ENCODE measurements at places on chromosomes 3 and 15.
A peak's percentile ranks its signal among the peaks of the same experiment; 100 is the strongest.

- DNase-seq: no peak
Observed at GRCh38 chr15:38945551-38946298, 381.1 kb upstream of the RASGRP1 start.

GRCh38 chr15:66946578-66947164 lies 118.7 kb upstream of the SMAD3 start:
- DNase-seq: peak; percentile 23

GRCh38 chr3:11482021-11482420 lies 161.7 kb downstream of the VGLL4 start:
- peak; percentile 39 for DNase-seq

DNA sequence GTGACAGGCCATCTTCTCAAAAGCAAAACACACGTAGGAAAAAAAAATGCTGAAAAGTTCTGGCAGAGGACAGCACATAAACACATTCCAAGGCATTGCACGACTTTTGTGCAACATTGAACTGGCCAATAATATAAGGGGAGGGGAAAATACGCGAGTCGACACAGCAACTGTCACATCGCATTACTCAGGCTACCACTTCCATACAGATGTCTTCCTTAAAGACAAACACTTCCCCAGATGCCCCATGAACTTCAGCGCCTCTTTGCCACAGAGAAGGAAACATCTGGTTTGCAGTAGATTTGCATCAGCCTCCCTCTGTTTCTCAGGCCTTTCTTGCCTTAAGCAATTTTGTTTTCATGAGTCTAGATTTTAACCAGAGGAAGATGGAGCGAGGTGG lies 144.4 kb upstream of the IGF1R start:
- no peak for DNase-seq

GRCh38 chr3:44993471-44994205 lies 17.6 kb downstream of the EXOSC7 start:
- DNase-seq: no peak

- DNase-seq: no peak
Observed at GRCh38 chr3:179421500-179421899, 29.8 kb downstream of the GNB4 start.

DNA sequence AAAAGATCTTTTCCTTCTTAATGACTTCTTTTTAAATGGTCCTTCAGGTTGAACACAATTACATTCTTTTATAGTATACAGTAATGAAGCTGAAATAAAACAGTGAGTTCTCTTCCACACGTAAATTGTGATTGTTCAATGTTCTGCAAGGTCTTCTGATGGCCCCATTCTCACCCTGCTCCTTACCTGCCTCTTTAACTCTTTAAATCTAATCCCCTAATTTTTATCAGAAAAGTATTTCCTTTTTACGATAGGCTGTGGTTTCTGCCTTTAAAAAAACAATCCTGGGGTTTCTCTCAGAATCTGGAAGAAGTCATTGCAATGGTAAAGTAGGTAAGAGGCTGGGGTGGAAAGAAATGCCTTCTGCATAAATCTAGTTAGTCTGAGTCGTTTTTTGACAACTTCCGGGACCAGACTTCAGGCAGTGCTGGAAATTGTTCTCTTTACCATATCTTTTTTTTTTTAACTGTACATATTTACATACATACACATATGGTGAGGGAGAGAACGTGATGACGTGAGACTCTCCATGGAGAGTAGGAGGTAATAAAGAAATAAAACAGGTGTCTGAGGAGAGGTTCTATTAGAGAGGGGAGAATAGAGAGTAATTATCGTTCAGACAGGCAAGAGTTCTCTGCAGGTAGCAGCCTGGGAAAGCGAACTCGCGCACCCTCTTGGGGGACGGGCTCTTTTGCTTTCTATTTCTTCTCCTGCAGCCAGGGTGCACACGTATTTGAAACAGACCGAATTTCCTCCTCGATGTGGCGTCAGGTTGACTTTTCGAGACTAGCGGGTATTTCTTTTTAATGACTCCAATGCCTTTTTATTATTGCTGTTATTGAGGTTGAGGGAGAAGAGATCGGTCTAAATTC lies at the start of gene SIDT1:
Gene SIDT1, plus strand, starts transcription at position 730 of the 872 bp plus-strand sequence. CDS start 467 bp downstream, outside the sequence.
- DNase-seq: peak; percentile 55

- DNase-seq: no peak
Observed at GRCh38 chr15:72182244-72182643, 15.3 kb downstream of the GRAMD2A start.

GRCh38 chr3:94359996-94360395 lies 297.1 kb downstream of the NSUN3 start:
- no peak for DNase-seq

GRCh38 chr15:83959477-83959876 lies 276.1 kb upstream of the GOLGA6L4 start:
- no peak for DNase-seq

DNA sequence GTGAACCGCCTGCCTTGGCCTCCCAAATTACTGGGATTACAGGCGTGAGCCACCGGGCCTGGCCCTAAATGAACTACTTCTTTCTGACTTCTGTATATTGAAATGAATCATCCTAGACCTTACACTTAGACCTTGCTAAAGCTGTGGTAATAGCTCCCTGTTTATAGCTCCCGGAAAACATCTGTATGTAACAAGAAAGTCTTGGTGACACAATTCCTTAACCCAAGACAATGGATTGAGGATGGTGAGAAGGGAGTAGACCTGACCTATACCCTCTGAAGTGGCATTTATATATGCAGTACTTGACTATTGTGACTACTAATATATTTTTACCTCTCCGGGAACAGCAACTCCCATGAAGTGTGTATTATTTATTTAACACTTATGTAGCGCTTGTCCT lies 48.0 kb upstream of the TBL1XR1 start:
- no peak for DNase-seq

DNA sequence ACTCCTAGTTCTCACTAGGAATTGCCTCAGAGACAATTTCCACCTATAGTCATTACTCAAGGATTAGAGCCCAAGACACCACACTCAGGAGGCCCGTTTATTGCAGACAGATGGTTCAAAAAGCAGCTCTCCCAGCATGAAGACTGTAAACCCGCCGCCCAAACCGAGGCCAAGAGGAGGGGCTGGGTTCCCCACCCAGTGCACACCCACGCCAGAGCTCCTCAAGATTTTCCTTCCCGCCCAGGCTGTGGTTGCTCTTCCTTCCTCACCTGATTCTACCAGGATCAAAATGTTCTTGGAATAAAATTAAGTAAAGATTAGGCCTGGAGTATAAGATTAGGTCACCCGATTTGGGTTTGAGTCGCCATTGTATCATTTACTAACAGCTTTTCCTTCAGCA lies 364.4 kb downstream of the MECOM start:
- no peak for DNase-seq

DNA sequence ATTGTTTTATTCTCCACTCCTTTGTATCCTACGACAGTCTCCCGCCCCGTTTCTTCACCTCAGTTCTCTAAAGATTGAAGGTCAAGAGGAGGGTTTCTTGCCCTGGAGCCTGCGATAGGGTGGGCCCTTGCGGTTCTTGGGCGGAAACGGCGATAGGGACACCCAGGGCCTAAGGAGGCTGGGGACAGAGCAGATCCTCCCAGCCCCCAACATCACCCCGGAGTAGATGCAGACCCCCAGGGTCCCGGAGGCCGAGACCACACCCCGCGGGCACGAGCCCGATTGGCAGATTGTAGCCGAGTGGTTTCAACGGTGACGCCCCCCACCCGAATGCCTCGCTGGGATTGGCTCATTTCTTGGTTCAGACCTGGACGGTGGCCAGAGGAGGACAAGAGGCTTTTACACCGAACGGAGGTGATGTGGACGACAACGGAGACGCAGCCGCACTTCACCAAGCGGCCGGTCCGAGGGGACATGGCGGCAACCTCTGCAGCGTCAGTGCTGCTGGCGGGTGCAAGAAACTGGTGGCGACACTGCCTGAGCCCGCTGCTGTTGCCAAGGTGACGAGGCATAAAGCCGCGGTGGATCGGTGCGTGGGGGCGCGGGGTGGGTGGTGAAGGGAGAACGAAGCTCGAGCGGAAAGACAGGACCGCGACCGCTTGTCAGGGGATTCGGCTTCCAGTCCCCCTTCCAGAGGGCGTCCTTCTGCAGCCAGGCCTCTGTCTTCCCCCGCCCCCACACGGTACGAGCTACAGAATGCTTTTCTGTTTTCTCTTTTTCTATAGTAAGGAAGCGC lies 19.0 kb upstream of the MCF2L2 start:
- DNase-seq: peak; percentile 97

GRCh38 chr3:167409611-167410010 lies 29.5 kb upstream of the ZBBX start:
- DNase-seq: no peak

DNA sequence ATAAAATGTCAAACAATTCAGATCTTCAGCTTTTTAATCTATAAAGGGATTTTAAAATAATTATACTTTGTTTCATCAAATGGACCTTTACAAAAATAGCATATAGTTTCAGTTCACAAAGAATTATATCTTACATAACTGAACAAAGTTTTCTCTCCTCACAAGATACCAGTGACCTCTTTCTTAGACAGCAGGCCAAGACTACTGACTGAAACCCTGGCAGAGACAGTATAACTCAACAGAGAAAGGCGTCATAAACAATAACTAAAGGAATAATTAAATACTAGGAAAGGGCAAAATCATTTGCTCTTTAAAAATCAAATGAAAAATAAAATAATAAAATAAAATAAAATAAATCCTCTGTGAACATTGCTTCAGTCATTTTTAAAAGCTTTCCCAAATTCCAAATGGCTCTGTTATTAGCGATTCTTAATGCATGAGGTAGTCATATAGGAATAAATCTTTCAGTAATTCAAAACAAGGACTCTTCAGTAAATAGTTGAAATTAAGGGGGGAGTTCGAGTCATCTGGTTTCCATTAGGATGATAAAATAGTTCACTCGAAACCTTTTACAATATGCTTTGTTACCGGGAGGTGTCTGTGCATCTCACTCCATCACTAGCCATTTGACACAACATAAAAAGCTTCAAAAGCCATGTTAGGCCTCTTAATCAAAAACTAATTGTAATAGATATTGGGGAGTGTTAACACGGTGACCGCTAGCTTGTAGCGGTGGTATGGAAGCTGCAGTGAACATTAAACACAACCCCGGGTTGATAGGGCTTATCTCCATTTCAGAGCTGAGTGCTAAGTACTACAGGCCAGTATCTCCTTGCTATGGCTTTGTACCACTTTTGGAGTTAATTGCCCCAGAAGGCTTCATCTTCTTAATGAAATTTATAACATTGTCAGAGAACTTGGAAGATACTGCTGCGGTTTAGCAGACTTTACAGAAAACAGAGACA lies 142.9 kb upstream of the NR2F2 start:
- DNase-seq: no peak

GRCh38 chr3:60431599-60431958 lies 819.7 kb downstream of the FHIT start:
- no peak for DNase-seq

- DNase-seq: no peak
Observed at GRCh38 chr3:99298661-99299060, 339.7 kb upstream of the COL8A1 start.

DNA sequence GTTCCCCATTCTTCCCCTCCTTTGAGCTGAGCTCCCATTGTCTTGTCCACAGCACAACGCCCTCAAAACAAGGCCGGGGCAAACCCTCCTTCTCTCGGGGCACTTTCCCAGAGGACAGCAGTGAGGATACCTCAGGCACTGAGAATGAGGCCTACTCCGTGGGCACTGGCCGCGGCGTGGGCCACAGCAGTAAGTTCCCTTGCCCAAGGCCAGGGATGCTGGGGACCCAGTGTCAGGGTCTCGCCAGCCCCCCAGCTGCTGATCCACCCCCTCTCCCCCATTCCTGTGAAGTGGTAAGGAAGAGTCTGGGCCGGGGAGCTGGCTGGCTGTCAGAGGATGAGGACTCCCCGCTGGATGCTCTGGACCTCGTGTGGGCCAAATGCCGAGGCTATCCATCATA lies 4.2 kb upstream of the OGG1 start:
- no peak for DNase-seq

DNA sequence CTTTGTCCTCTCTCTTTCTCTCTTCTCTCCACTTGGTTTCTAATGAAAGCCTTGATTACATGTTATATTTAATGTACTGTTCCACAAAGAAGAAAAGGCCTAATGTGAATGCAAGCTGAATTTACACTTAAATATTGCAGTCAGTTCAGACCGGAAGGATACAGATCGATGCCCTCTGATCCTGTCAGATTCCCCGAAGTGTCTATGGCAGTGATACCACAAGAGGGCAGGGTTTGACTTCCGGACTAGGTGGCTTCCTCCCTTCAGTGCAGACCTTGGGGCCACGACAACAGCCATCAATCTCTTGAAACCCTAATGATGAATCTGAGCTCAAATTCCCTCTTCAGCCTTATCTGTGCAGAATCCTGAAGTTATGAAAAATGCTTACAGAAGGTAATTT lies 29.5 kb downstream of the AGTR1 start:
- no peak for DNase-seq

DNA sequence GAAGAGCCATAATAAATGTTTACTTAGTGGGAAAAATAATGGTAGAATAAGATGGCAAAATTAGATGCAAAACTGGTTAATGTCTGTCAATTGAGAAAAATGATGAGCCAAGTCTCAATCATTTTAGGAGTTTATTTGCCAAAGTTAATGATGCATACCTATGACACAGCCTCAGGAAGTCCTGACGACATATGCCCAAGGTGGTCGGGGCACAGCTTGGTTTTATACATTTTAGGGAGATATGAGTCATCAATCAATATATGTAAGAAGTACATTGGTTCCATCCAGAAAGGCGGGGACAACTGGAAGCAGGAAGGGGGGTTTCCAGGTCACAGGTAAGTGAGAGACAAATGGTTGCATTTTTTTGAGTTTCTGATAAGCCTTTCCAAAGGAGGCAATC lies 31.5 kb downstream of the CLEC3B start:
- DNase-seq: no peak

GRCh38 chr3:24936574-24936973 lies 441.9 kb upstream of the THRB start:
- no peak for DNase-seq

GRCh38 chr3:5735896-5736295 lies 548.4 kb downstream of the EDEM1 start:
- DNase-seq: no peak

- no peak for DNase-seq
Observed at GRCh38 chr15:100663086-100663914, 60.9 kb downstream of the ASB7 start.

GRCh38 chr3:15439476-15439875 lies 12.1 kb downstream of the EAF1 start:
- DNase-seq: no peak

- peak; percentile 3 for DNase-seq
Observed at GRCh38 chr3:12135029-12135657, 23.6 kb downstream of the TIMP4 start.

DNA sequence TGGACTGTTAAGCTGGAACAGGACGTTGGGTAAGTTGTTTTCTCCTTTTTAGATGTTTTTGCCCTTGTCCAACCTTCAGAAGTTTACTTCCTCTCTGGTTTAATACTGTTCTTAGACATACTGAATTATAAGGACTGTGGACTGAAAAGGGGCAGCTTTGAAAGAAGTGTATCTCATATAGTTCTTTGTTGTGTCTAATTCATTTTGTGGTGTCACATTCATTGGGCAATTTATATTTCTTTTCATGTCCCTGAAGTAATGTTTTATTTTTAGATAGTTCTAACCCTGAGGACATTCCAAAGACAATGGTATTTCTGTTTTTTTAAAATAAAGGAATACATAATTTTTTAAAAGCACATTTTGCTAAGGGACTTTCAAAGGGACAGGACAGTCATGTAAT lies 45.2 kb downstream of the TMEM108 start:
- no peak for DNase-seq

All from DMS79 treated with DMSO at 0.1 percent for 48 hours (cell line).